Lung microvascular endothelial cell (primary cell): ENCODE measurements at places on chromosomes 7 and 10.
A peak's percentile ranks its signal among the peaks of the same experiment; 100 is the strongest.

DNA sequence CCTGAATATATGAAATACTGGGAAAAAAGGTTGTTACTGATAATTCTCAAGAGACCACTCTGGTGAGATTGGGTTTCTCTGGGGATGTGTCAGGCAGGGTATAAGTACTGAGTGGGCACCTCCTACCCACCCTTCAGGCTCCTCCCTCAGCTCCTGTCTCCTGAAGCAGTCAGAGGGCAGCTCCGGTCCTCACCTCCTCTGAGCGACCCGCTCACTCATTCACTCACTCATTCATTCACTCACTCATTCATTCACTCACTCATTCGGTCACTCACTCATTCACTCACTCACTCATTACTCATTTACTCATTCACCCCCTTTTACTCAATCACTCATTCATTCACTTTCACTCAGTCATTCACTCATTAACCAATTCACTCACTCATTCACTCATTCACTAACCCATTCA is 6.9 kb upstream of the PFKP start:
- DNase-seq, result no peak

DNA sequence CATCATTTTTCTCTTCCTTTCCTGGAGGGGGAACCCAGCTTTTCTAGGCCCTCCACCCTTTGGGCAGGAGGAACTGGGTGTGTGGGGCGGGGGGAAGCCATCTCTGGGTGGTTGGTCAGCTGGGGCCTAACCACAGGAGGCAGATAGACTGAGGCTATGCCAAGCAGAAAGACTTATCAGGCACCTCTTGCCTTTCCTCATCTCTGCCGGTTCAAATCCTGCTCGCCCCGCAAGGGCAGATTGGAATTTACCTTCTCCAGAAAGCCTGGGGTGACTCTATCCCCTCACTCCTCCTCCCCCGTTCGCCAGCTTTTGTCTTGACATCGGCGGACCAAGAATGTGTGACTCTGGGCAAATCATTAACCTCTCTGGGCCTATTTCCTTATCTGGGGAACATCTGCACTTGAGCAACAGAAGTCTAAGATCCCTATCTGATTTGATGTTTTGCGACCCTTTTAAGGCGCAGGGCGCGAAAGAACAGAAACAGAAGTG is 584 bp upstream of the GARS1 start:
- no peak for DNase-seq

DNA sequence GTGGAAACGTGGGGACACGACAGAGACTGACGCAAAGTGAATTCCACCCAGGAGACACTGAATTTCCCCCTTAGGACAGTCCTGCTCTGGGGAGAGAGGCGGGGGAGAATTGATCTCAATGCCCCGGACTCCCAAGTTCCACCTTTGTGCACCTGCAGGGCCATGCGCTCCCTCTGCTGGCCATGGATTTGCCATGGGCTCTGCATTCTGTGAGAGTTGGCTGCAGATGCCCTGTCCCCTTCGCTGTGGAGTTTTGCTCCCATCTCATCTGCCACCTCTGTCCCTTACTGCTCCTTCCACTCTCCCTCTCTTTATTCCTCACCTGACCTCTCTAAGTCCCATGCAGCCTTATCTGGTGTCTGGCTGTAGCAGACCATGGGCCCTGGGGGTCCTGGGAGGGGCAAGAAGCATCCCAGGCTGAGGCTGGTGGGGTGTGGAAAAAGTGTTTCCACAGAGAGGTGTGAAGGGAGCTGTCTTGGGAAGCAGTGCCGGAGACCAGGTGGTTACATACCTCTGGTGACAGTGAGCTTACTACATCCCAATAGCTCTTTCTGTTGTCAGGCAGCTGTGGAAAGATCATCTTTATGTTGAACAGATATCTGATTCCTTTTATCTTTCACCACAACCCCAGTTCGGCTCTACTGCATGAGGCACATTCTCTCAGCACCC is 14.3 kb downstream of the GHRHR start:
- DNase-seq, result peak; percentile 26

- DNase-seq, result no peak
Measured at GRCh38 chr10:21095073-21095472, 198.0 kb upstream of the NEBL start.

DNA sequence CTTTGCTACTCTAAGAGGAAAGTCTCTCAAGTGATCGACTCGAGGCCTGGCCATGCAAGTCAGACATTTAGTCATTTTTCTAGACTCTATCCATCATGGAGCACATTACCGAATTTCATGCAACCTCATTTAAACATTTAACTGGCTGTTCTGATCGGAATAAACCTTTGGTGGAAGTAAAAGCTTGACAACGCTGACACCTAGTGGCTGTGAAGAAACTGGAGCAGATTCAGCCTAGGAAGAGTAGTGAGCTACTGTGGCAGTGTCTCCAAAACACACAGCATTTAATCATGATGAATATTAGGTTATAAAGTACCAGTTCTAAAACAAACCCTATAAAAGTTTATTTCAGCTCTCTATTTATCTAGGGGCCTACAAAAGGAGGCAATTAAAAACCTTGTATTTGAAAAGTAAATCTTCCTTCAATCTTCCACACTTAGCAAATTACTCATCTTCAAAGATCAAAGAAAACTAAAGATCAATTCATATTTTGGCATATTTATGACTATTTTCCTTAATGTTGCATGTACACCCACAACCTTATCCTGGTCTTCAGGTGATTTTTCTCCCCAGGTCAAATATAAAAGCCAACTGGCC is 175.0 kb downstream of the CTNNA3 start:
- peak; percentile 73 for DNase-seq

GRCh38 chr10:285216-285615 is 150.0 kb downstream of the ZMYND11 start:
- DNase-seq, result no peak

DNA sequence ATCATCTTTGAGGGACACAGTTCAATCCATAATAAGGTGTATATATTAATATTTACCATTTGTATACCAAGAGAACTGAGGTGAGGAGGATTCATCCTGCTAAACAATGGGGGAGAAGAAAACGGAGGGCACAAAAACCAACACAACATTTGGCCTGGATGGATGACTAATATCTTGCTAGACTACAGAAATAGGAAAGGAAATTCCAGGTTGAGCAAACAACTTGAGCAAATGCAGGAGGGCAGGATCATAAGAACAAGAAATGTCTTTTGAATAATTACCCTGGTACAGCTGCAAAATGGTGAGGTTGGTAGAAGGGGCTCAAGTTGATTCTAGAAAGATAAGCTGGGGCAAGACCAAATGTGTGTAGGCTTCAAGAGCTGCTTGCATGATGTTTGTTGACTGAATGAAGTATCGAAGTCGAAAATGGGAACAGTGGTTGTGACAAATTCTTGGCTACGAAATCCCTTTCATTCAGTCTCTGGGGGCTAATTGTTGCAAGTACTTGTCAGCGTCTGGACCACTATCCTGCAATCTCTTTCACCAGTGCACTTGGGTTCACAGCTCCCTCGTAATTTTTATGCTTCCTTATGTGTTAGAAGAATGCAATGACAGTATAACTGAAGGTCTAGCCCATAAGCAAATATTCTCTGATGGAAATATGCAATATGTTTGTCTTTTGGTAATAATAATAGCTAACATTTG is 176.2 kb downstream of the PTEN start:
- DNase-seq, result peak; percentile 40

- DNase-seq, result no peak
Measured at GRCh38 chr7:39085590-39086049, 107.9 kb downstream of the POU6F2 start.

DNA sequence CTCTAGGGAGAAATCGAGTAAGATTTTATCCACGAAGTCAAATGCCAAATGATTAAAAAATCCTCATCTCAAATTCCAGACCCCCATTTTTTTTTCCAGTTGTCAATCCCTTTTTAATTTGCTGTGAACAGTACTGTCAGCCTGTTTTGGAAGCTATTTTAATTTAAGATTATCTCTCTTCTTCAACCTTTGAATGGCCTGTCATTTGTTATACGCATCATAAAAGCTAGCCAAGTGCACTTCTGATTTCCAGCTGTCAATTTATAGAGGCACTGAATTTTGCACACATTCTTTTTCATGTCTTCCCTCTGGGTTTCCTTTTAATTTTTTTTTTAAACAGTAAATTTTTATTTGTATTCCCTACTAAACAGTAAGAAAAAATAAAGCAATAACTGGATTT is 336.4 kb upstream of the HGF start:
- DNase-seq, result no peak
